ENCODE measurements at places on chromosomes 16 and 17.

DNA sequence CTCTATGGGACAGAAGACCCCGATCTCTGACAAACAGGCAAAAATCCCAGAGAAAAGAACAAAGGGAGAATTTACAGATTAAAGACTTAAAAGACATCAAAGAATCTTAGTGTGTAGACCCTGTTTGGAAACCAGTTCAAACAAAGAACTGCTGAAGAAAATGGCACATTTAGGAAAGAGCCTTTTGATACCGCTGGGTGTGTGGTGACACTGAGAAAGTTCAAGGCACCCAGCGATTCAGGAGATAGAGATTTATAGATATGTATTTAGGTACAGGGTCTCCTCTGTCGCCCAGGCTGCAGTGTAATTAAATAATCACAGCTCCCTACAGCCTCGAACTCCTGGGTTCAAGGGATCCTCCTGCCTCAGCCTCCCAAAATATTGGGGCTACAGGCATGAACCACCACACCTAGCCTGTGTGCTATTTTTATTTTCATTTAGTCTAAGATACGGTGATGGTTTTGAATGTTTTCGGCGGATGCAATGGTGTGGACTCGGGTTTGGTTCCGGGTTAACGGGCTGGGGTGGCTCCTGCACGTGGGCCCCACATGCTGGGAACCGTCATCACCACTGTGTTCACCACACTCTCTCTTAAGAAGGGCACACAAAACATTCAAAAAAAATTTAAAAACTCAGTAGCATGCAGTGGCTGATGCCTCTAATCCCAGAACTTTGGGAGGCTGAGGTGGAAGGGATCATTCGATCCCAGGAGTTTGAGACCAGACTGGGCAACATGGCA, 114.0 kb downstream of the ZNF778 start:
- DNase-seq, result no peak

DNA sequence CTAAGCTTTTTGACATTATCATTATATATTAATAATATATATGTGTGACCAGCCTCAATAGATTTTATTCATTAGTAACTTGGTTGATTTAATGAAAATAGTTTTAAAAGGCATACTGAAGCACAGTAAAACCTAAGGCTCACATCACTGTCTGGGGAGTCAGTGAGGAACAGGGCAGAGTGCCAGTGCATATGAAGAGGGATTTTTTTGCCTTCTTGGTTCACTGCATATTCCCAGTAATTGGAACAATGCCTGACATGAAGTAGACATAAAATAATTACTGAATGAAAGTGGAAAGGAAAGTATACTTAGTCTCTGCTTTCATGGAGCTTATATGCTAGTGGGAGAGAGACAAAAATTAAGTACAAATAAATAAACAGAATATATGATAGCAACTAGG, 81.1 kb downstream of the FTO start:
- no peak for DNase-seq

- no peak for DNase-seq
Measured at GRCh38 chr16:79668502-79668901, 68.0 kb upstream of the MAF start.

DNA sequence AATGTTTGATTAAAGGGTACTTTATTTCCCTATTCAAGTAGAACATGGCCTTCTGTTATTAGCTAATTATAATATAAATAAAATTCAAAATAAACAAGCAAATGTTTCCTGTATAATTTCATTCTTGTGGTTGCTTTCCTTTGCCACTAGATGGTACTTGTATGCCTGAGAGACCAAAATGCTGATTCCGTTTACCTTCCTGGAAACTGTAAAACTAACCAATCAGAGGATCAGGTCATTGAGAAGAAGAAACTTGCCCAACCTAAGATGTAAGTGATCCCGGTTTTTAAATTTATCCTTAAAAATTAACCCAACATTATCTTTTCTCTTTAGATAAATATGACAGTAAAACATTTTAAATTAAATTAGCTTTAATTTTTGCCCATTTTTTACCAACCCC, 8.1 kb upstream of the ABCA5 start:
- DNase-seq, result no peak

DNA sequence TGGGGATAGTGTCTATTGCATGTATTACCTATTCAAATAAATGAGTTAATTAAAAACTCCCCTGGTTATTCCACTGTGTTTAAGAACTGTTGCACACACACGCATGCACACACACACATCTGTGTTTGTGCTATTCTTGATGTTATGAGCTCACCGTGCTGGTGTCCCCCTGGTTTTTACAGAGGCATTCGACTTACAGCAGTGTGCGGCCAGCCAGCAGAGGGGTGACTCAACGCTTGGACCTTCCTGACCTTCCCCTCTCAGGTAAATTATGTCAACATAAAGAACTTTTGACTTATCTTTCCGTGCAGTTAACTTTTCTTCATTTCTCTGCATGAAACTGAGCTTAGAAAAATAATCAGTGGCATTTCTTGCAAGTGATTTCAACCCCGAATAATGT, 214.0 kb downstream of the LGALS9B start:
- no peak for DNase-seq
